ENCODE measurements at places on chromosomes 5 and 9.

DNA sequence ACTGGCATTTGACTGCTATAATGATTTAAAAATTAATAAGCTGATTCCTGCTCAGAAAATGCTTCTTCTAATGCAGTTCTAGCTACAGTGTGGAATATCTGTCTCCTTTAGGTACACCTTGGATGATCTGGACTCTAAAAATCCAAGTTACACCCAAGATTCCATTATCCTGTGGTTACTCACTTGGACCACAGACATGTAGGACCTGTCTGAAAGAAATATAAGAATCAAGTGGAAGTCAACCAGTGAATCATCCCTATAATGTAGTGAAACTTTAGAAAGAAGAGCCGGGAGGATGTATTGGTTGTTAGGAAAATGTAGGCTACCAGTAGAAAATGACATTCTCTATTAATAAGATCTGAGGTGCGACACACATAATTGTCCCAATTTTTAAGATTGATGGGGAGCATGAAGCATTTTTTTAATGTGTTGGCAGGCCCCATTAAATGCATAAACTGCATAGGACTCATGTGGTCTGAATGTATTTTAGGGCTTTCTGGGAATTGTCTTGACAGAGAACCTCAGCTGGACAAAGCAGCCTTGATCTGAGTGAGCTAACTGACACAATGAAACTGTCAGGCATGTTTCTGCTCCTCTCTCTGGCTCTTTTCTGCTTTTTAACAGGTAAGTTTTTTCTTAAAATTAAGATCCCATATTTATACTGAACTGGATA is at the start of gene SPINK6:
Gene SPINK6, plus strand, starts transcription at position 512 of the 673 bp plus-strand sequence. Its CDS starts 55 bp downstream, at position 567.
- DNase-seq, result no peak

GRCh38 chr5:35863159-35863558 is 6.5 kb downstream of the IL7R start:
- no peak for DNase-seq

GRCh38 chr5:176902102-176902814 is 3.1 kb upstream of the HK3 start:
- DNase-seq, result no peak

- DNase-seq, result peak; percentile 73
Observed at GRCh38 chr5:92907938-92908606, 672.9 kb downstream of the NR2F1-AS1 start.

GRCh38 chr5:179732918-179733771 is 523 bp downstream of the MAML1 start:
- DNase-seq, result peak; percentile 59

DNA sequence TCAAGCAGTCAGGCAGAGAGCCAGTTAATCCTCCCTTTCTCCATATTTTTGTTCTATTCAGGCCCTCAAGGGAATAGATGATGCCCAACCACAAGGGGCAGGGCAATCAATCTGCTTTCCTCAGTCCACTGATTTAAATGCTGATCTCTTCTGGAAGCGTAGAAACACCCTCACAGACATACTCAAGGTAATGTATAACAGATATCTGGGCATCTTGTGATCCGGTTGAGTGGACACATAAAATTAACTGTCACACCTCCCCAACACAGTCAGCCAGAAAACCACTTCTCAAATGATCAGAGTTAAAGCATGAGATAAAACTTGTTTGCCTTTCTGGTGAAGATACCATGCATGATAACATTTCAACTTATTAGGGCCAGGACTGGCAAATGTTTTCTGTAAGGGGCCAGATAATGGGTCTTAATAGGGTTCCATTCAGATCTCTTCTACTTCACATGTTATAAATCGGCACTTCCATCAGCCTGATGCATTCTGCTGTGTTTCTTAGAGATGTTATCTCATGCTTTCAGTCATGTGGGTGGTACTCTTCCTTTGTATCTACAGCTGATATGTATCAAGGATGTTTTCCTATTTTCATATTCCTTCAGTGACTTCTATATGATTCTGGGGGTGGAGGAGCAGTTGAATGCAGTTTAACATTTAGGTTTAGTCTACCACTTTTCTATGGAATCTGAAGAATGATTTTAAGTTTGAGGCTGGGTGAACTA is 58.9 kb upstream of the CNTLN start:
- DNase-seq, result no peak

GRCh38 chr5:116379306-116379705 is 195.3 kb downstream of the SEMA6A start:
- DNase-seq, result no peak

DNA sequence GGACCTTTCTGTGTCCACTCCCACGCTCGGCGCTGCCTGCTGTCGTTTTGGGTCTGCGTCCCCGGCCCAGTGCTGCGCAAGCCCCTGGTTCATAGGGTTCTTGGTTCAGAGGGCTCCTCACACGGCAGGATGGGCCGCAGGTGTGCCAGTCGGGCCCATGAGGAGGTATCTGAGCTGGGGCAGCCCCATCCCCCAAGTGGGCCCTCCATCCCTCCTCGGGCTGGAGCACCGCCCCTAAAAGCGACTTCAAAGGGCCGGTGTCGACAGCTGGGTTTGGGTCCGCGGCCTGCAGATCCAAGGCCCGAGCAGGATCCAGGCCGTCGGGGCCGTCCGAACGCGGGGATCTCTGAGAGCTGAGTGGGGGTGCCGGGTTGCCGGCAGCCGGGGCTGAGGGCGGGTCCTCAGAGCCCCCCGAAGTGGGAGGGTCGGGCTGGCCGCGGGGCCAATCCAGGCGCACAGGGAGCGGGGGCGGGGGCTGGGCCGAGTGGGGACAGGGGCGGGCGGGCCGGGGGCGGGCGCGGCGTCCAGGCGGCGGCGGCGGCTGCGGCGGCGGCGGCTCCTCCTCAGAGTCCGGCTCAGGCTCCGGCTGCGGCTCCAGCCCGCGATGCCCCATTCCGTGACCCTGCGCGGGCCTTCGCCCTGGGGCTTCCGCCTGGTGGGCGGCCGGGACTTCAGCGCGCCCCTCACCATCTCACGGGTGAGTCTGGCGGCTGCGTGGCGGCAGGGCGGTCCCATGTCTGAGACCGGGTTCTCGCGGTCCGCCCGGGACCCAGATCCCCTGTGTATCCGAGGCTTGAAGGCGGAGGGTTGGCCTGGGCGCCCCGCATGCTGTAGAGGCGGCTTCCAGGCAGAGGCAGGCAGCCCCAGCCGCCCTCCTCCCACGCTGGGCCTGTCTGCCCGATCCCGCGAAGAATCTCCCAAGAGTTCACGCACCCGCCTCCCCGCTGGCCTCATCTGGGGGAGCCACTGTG is at the start of gene PDLIM4:
Gene PDLIM4, plus strand, starts transcription at position 566 of the 971 bp plus-strand sequence. Its CDS starts 39 bp downstream, at position 605.
- peak; percentile 83 for DNase-seq

DNA sequence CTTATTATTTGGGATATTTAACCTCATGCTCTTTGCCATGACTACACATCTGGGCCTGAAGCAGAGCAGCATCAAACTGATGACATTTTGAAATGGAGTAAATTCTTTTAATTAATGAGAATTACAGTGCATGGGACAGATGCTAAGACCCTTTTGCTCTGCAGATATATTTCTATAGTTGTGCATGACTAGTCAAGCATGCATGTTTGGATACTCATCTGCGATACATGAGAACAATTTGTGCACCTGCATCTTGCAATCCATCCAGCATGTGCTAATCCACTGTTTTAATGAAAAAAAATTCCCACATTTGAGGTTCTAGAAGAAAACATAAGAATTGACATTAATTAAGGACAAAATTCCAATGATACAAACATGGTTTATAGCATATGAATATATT is 1047.6 kb upstream of the ACO1 start:
- no peak for DNase-seq

DNA sequence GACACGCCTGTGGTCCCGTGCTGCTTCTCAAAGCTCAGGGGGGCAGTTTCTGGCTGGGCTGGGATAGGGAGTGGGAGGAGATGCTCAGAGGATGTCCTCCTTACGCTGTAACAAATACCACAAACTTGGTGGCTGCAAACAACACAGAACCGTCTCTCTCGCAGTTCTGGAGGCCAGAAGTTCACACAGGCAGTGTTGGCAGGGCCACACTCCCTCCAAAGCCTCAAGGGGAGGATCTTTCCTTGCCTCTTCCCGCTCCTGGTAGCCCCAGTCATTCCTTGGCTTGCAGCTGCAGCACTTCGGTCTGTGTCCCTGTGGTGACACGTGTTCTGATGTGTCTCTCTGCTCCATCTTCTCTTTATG is 10.4 kb upstream of the ORM1 start:
- DNase-seq, result no peak

GRCh38 chr9:117706421-117707116 is 2.4 kb downstream of the TLR4 start:
- no peak for DNase-seq

GRCh38 chr5:116652196-116652729 is 77.6 kb upstream of the SEMA6A start:
- peak; percentile 92 for DNase-seq

DNA sequence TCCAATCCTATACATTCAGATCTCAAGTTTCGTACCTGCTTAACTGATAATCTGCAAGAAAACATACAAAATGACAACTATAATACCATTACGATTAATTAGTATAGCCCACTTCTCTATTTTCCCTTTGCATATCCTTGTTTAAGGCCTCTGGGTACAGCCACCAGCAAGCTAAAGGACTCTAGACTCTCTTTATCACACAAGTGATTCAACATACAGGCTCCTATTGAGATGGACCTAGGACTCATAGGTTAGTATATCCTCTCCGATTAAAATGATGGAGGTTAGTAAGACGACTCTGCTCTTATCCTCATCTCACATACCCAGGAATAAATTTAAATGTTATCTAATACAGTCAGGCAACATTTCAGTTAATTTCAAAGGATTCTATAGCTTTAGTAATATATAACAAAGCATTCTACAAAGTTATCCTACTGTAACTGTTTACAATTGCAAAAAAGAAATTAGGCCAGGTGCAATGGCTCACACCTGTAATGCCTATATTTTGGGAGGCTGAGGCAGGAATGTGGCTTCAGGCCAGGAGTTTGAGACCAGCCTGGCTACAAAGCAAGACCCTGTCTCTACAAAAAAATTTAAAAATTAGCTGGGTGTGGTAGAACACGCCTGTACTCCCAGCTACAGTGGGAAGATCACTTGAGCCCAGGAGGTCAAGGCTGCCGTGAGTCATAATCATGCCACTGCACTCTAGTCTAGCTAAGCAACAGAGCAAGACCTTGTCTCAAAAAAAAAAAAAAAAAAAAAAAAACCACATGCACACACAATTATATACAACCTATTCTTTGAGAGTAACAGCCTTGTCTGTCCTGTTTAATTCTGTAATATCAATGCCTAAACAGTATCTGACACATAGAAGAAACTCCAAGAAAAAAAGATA is 15.4 kb downstream of the HAUS6 start:
- DNase-seq, result no peak

GRCh38 chr5:173517648-173518047 is 98.8 kb downstream of the BOD1 start:
- no peak for DNase-seq

- DNase-seq, result no peak
Observed at GRCh38 chr9:114827641-114828302, 21.9 kb upstream of the TNFSF15 start.

DNA sequence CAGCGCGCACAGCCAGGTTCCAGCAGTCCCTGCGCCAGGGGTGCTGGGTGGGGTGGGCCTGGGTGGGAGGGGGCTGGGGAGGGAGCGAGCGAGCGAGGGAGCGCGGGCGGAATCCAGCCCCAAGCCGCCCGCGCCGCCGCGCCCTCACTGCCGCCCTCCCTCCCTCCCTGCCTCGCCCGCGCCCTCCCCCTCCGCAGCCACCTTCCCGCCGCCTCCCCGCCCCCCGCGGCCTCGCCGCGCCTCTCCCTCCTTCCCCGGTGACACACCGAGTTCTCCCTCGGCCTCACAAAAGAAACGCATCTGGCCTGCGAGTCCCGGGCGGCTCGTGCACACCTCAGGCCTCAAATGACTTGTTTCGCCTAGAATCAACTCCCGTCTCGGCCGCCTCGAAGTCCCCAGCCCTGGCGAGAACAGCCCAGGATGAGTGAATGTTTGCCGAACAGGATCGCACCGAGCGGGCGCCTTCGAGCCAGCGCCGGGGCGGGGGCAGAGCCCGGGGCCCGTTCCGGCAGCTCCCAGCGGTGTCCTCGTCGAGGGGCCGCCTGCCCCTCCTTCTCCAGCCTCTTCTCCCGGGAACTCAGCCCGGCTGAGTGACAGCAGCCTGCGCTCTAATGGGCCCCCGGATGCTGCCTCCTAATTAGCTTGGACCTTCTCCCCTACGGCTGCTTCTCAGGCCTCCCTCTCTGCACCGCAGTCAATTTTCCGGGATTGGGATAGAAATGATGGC is 371 bp upstream of the PITX1 start:
- peak; percentile 79 for DNase-seq

DNA sequence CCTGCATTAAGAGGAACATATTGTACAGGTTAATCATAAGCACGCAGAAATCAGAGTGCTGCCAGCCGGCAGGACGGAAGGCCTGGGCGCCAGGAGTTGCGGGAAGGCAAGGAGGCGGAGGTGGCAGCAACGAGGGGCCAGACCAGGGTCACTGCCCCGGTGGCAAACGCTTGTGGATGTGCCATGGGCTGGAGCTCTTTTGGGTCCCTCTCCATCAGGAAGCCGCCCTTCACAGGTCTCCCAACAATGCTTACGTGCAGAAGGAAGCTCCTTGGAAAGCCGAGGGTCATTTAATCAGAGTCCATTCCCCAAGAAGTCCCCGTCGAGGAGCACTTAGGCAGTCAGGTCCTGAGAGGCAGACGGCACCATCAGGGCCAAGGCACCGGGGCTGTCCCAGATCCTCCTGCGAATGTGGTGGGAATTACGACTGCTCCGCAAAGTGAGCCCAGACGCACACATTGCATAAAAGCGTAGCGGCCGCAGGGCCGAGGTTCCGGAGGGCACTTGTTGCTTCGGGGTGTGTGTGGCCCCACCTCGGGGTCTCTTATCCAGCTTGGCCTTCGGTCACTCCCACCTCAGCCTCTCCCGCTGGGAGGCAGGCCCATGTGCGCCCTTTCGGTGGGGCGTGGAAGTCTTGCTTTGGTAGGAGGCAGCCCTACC is 20.5 kb downstream of the MRPL36 start:
- no peak for DNase-seq

GRCh38 chr5:127406326-127407121 is 110.9 kb upstream of the PRRC1 start:
- DNase-seq, result peak; percentile 28

GRCh38 chr9:8384091-8384490 is 584.5 kb upstream of the DMAC1 start:
- peak; percentile 88 for DNase-seq

DNA sequence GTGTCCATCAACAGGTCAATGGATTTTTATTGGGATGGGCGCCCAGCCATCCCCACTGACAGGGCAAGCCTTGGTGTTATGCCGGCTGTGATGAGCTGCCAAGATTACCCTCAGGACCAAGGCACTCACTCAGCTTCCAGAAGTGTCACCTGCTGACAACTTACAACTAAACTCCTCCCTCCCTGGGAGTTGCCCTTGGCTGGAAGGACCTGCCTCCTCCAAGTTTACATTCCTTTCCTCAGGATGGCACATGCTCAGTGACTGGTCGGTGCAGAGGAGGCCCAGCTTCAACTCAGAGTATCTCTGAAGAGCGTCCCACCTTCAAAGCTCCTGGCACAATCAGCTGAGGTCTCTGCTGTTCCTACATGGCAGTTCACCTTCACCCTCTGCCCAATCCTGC is 52.5 kb upstream of the ZBTB43 start:
- no peak for DNase-seq
